ENCODE measurements at places on chromosomes 3 and 15. TPM values are rescaled to one million over a fixed set of nuclear protein-coding genes. Genes with fewer than 3 reads are reported as not detected.
A peak's percentile ranks its signal among the peaks of the same experiment; 100 is the strongest.

DNA sequence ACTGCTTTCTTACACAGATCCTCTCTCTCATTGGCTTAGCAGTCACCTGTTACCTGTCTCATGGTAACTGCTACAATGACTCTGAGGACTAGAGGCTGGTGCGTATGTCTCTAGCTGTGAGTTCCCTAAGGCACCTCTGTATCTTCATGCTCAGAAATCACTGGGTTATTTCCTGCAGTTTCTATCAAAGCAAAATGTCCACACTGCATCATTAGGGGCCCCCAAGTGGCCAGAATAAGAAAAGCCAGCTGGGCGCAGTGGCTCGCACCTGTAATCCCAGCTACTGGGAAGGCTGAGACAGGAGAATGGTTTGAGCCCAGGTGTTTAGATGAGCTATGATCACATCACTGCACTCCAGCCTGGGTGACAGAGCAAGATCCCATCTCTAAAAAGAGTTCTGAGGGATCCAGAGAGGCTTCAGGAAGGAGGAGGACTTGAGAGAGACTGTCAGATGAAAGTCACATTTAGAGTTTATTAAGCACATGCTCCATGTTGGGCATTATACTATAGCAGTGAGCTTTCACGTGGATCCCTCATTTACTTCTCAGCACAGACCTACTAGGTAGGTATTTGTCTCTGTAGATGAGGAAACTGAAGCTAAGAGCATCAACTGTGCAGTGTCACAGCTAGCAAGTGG lies 2.3 kb upstream of the VPS18 start:
- DNase-seq = peak; percentile 49

- peak; percentile 27 for DNase-seq
Measured at GRCh38 chr15:38391191-38391590, 62.7 kb upstream of the FAM98B start.

GRCh38 chr15:42385206-42385979 lies 26.1 kb downstream of the CAPN3 start:
- peak; percentile 62 for DNase-seq

GRCh38 chr3:15651396-15651795 lies 49.9 kb downstream of the BTD start:
- no peak for DNase-seq

- no peak for DNase-seq
Measured at GRCh38 chr3:78825118-78825857, 942.5 kb downstream of the ROBO1 start.

- DNase-seq = peak; percentile 68
Measured at GRCh38 chr15:63044645-63045464, 2.3 kb downstream of the TPM1 start.

GRCh38 chr3:182959474-182960350 lies 20.6 kb downstream of the DCUN1D1 start:
- no peak for DNase-seq

- DNase-seq = no peak
Measured at GRCh38 chr3:157125101-157125500, 34.8 kb downstream of the CCNL1 start.

GRCh38 chr3:139517321-139518065 lies 22.0 kb downstream of the RBP1 start:
- no peak for DNase-seq

GRCh38 chr3:69085168-69085832 lies 563 bp downstream of the ARL6IP5 start:
- DNase-seq = no peak

GRCh38 chr15:28068930-28069329 lies 30.2 kb downstream of the OCA2 start:
- no peak for DNase-seq

- DNase-seq = no peak
Measured at GRCh38 chr3:7204848-7205156, 343.9 kb downstream of the GRM7 start.

GRCh38 chr3:150391161-150391560 lies 16.9 kb upstream of the TSC22D2 start:
- DNase-seq = peak; percentile 68

DNA sequence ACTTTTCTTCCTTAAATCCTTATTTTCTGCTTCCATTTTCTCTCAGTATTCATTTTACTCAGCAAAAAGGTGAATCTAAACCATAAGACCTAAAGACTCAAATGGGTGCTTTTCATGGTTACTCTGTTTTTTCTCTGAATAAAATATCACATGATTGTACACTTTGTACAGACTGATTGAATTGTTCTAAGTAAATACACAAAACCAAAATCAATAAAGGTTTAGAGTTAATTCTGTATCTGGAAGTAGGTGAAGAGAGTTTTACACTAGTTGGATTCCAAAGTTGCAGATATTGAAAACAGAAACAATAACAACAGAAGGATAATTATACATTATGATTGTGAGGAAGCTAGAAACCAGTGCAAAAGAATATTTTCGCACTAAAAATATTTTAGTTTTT lies 546.2 kb downstream of the TUSC7 start:
- no peak for DNase-seq

DNA sequence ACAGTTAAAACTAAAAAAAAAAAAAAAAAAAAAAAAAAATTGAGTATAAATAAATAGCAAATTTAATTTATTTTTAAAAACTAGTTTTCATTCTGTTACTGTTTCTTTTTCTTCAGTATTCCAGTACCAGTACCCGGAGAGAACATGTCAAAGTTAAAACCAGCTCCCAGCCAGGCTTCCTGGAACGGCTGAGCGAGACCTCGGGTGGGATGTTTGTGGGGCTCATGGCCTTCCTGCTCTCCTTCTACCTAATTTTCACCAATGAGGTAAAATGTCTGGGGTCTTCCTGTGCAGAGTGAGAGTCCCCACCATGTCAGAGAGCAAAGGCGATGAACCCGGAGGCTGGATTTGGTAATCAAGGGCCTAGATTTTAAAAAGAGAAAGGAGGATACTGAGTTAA lies 4.4 kb downstream of the TMEM43 start:
- no peak for DNase-seq

- no peak for DNase-seq
Measured at GRCh38 chr3:152229692-152230091, 39.0 kb upstream of the MBNL1 start.

The PAK6 gene
- total RNA-seq = not detected

The OIP5 gene
- 4.1 TPM for total RNA-seq

The VIPR1 gene
- not detected for total RNA-seq

The SLC24A5 gene
- not detected for total RNA-seq

The RAD54L2 gene
- 22.2 TPM for total RNA-seq

The PRR20G gene
- not detected for total RNA-seq

The KBTBD8 gene
- 8.6 TPM for total RNA-seq

Measured in IMR-90 (cell line).